Type B pancreatic cell (in vitro differentiated cells): ENCODE measurements at places on chromosomes 5 and 9. TPM values are rescaled to one million over a fixed set of nuclear protein-coding genes. Genes with fewer than 3 reads are reported as not detected.

DNA sequence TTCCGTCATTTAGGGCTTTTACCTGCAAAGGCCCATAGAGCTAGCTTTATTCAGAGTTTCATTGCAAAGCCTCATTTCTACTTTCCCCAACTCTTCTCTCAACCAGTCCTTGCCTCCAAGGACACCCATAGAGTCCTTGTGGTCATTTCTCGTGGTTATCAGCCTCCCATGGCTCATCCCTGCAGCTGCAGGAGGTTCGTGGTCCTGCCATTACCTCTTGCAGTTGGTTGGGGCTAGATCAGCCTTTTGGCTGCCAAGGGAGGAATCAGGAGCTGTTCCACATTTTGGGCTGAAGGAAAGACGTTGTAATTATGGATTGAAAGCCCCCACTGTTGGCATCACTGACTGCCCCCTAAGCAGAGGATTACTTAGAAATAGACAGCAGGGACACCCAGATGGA lies 231.0 kb downstream of the MAN2A1 start:
- DNase-seq = no peak

Gene WNK2
- 47.2 and 75.5 TPM in 2 replicates for total RNA-seq

DNA sequence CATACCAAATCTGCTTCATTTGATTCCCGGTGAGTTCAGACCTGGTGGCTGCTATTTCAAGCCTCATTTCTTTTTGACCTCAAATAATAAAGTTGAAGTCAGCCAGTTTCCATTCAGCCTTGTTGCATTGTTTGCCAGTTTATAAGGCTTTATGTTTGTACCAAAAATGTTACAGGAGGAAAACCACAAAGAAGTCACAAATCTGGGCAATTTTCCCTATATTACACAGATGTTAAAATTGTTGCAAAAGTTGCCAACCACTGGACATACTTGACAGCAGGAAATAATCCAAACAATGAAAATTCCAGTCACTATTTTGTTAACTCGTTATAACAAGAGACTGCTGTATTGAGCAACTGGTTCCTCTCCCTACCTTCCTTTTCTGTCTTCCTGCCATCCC lies 1325.0 kb upstream of the DMAC1 start:
- no peak for DNase-seq

GRCh38 chr5:135031813-135032694 lies 2.0 kb downstream of the PITX1 start:
- no peak for DNase-seq

DNA sequence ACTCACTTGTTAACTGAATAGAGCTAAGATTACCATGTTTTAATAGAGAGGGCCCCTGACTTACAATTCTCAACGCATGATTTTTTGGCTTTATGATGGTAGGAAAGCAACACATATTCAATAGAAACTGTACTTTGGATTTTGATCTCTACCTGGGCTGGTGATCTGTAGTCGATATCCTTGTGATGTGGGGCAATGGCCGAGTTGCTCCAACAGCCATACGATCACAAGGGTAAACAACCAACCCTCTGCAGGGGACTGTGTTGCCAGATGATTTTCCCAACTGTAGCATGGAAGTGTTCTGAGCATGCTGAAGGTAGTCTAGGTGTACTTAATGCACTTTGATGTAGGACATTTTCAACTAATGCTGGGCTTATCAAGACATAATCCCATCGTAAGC lies 36.5 kb downstream of the NSUN2 start:
- no peak for DNase-seq

DNA sequence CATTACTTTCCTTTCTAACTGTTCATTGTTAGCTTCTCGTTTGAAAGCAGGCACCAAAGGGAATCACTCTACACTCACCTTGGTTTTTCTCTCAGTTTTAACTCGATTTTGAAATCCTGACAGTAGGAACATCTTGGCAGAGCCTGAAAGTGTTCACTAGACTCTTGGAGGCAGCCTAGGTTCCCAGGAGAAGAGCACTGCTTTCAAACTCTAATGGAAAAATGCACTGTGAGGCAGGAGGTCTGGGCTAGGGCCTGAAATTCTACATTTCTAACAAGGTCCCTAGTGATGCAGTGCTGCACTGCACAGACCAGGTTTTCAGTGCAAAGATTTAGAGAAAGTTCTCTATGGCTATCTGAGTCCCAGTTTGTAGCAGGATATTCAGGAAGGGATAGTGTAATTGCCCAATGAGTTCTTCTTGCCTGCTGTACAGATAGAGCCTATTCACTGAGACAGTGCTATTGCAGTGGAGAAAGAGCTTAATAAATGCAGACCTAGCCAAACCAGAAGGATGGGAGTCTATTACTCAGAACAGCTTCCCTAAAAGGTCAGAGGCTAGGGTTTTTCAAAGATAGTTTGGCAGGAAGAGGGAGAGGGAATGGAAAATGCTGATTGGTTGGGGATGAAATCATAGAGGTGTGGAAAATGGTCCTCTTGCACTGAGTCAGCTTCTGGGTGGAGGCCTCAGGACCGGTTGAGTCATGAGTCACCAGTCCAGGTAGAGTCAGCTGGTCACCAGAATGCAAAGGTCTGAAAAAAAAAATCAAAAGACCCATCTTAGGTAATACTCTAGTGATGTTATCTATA lies 153.9 kb downstream of the GPBP1 start:
- DNase-seq = no peak

Gene GFPT2
- total RNA-seq = 1.1 and 17.6 TPM in 2 replicates

GRCh38 chr5:26432386-26432785 lies 606.0 kb downstream of the CDH9 start:
- no peak for DNase-seq

Gene TMC1
- not detected in 2 replicates for total RNA-seq

Gene MZB1
- total RNA-seq = 0.22 TPM in 1 of 2 replicates, not detected in the other

Gene PGM5
- total RNA-seq = 5.8 and 21.2 TPM in 2 replicates

DNA sequence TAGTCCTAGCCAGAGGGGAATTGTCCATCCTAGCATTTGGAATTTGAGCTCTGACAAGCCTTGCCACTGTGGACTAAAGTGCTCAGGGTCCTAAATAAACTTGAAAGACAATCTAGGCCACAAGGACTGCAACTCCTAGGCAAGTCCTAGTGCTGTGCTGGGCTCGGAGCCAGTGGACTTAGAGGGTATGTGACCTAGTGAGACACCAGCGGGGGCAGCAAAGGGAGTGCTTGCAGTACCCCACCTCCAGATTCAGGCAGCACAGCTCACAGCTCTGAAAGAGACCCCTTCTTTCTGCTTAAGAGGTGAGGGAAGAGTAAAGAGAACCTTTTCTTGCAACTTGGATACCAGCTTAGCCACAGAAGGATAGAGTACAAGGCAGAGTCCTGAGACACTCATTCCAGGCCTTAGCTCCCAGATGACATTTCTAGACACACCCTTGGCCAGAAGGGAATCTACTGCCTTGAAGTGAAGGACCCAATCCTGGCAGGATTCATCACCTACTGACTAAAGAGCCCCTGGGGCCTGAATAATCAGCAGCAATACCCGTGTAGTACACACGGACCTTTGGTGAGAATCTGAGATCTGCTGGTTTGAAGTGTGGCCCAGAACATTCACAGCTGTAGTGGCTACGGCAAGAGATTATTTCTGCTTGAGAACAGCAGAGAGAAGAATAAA lies 164.6 kb downstream of the CCDC171 start:
- DNase-seq = no peak

- DNase-seq = no peak
Measured at GRCh38 chr5:178209334-178210072, 5.2 kb downstream of the HNRNPAB start.

DNA sequence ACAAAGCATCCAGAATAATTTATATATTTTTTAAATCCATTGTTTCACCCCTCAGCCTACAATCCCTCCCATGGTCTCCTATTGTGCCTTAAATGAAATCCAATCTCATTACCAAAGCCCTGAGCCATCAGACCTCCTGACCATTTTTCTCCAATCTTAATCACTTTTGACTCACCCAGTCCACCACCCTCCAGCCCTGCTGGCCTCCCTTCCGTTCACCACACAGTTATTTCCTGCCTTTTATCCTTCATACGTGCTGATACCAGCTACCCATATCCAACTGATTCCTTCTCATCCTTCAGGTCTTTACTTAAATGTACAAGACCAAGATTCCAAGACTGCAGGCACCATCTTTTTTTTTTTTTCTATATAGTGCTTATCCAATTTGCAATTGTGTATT lies 1026.7 kb upstream of the DMAC1 start:
- no peak for DNase-seq

Gene PRSS3
- 0.86 TPM in 1 of 2 replicates, not detected in the other for total RNA-seq

GRCh38 chr5:180241600-180241999 lies 32.6 kb upstream of the RASGEF1C start:
- no peak for DNase-seq

DNA sequence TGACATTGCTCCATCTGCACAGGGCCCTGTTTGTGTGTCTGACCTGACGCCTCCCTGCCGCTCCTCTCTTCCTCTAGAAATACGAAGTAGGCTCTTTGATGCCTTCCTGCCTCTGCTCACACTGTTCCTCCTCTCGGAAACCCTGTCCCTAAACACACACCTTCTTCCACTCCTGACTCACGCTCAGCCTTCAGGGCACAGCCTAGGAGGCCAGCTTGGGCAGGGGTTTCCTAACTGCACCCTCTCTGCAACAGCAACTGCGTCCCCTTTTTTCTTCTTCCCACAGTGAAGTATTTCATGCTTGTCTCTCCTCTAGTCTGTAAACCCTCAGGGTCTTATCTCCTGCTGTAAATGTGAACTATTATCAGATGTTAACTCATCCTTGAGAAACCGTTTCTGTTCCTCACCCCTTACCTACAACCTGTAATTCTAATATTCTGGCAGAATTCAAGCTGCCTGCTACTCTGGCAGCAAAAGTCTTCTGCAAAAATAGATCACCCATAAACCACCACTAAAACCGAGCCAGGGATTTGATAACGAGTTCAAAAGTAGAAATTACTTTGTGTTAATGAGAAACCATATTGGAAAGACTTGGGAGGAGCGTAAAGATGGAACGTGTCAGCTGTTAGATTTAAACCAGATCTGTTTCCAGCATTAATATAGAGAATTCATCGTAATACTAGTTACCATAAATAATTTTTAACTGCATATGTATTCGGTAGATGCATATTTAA lies 100.2 kb downstream of the DAPK1 start:
- DNase-seq = no peak

DNA sequence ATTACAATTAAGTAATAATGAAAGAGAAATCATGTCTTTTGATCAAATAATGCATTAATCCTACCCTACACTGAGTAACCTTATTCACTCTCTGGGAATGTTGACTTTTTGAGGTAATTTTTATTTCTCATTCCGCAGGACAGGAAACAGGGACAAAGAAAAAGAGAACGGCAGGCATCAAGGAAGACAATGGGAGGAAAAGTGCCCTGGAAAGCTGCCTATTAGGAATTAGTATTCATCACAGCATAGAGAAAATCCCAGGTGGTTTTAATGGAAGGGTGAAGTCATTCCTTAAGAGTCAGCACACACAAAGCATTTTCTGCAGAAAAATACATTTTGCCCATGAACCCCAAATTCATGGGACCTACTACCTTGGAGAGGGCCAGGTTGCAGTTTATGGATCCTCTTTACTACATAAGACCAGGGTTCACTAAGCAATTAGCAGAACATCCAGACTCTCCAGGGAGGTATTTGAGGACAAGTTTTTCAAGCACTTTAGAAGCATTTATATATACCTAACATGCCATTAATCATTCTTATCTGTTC lies 9.4 kb downstream of the FSTL4 start:
- DNase-seq = no peak

DNA sequence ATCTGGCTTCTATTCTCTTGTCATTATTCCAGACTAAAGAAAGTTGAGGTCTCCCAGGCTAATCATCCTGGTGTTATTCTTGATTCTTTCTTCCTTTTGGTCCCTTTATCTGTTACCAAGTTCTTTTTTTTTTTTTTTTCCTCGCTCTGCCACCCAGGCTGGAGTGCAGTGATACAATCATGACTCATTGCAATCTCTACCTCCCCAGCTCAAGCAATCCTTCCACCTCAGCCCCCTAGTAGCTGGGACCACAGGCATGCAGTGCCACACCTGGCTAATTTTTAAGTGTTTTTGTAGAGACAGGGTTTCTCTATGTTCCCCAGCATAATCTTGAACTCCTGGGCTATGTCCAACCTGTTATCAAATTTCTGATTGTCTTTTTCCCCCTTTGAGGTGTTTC lies 126.6 kb upstream of the DHFR start:
- no peak for DNase-seq

DNA sequence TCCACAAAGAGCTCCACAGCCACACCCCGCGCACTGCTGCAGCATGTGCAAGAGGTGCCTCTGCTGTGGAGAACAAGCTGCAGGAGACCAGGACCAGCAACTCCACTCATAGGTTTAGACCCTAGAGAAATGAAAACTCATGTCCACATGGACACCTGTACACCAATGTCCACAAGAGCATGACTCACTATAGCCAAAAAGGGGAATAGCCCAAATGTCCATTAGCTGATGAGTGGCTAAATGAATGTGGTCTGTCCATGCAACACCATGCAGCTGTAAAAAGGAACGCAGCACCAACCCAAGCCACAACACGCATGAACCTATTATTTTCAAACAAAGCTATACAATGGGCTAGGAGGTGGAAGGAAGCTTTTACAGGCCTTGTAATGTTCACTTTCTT lies 18.1 kb downstream of the DYNC2I2 start:
- no peak for DNase-seq

GRCh38 chr9:135339378-135339973 lies 140.1 kb upstream of the PPP1R26 start:
- DNase-seq = no peak

DNA sequence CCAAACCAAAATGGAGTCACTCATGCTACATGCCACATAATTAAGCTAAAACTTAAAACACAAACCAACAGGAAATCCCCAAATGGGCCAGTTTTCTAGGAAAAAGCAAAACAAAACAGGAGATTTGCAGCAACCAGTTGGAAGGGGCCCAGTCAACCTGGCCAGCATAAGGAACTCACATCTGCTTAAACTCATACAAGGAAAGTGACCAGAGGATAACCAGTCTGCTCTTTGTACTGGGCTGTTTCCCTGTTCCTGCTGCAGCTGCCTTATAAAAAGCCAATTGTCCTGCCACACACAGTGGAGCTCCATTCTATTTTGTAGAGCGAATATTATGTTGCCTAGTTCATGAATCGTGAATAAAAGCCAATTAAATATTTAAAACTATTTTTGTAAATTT lies 29.5 kb upstream of the PTPDC1 start:
- no peak for DNase-seq

GRCh38 chr9:106648799-106649198 lies 214.2 kb upstream of the ZNF462 start:
- no peak for DNase-seq

Gene MOB3B
- 15.4 and 27.5 TPM in 2 replicates for total RNA-seq

Gene TMEM203
- total RNA-seq = 42.3 and 46.3 TPM in 2 replicates

GRCh38 chr9:88046542-88046941 lies 72.2 kb upstream of the CDK20 start:
- no peak for DNase-seq

GRCh38 chr5:124235576-124235975 lies 510.9 kb downstream of the ZNF608 start:
- no peak for DNase-seq

Gene IRX4
- total RNA-seq = 1.6 and 6.0 TPM in 2 replicates

- no peak for DNase-seq
Measured at GRCh38 chr5:96026406-96027041, 64.9 kb upstream of the ELL2 start.

Gene CER1
- 0.38 and 0.99 TPM in 2 replicates for total RNA-seq

DNA sequence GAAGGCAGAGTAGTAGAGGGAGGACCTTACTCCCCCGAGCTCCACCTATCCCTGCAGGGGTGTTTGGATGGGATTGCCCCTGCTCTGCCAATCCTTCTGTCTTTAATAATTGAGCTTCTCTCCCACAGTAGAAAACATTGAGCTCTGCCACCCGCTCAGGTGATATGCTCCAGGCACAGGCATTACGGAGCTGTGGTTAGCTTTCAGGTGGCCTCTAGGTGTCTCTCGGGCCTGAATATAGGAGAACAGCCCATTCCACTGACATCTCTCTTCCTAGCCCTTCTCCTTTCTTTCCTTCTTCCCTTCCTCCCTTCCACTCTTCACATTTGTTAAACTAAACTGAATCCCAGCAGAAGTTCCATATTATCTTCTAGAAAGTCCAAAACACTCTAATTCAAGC lies 203.4 kb downstream of the SYK start:
- no peak for DNase-seq
